Prostate gland (tissue), 2 donors: ENCODE measurements at places on chromosomes 3 and 15.
A peak's percentile ranks its signal among the peaks of the same experiment; 100 is the strongest.

DNA sequence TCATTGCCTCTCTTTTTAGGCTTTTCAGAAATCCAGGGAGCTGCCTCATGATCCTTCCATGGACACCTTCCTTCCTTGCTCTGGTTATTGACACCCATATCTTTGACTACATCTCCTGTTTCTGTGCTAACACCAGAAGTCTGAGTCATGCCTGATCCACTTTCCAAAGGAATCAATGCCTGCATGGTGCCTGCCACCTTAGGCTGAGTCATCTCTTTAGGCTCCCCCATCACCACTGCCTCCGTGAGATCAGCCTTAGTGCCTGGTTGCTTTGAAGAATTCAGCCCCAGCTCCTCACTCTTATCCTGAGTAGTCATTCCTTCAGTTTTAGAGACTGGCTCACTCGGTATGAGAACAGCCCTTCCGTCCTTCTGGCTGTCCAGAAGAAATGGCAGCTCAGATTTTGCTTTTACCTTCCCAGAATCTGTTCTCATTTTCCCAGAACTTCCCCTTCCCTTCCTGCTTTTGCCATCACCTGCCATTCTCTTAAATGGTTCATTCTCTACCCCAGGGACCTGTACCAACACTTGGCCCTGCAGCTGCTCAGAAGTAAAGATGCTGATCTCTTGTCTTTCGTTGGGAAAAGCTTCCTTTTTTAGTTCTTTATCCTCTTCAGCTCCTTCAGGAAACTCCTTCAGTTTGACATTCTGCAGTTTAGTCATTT lies 105.3 kb downstream of the MAP4 start:
- no peak overlapping the region for H3K27ac ChIP-seq
- no peaks in the 10 kb centered on the region for H3K36me3 ChIP-seq
- no peaks in the 10 kb centered on the region for H3K4me1 ChIP-seq
- H3K4me3 ChIP-seq: no peak overlapping the region

DNA sequence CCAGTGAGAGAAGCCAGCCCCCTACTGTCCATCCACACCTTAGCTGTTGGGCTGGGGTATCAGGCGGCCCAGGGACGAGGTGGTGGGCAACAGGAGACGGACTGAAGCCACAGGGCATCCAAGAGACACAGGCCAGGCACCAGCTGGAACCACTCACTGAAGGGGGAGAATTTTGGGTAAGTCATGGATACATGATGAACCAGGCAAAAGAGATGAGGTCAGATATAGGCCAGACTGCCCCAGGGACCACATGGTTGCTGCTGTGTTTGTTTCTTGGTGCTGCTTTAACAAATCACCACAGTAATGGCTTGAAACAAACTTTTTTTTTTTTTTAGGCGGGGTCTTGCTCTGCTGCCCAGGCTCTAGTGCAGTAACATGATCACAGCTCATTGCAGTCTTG lies 66.4 kb downstream of the SEMA5B start:
- H3K36me3 ChIP-seq: no peaks in the 10 kb centered on the region
- H3K4me3 ChIP-seq: no peak overlapping the region
- no peak overlapping the region for H3K27ac ChIP-seq
- no peaks in the 10 kb centered on the region for H3K27me3 ChIP-seq
- no peak for DNase-seq

DNA sequence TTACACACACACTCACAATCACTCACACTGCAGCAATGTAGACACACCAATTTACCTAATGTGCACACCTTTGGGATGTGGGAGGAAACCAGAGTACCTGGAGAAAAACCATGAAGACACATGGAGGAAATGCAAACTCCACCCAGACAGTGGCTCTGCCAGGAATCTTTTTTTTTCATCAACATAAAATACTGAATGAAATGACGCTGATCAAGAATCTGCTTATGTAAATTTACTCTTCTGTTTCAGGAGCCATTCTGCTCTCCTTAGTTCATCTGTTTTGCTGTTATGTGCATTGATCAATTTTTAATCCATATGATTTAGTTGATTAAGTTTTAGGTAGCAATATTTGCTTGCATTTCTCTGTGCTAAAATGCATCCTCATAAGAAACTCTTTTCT lies 414.2 kb upstream of the CCDC54 start:
- H3K4me3 ChIP-seq: no peak overlapping the region
- H3K27me3 ChIP-seq: no peaks in the 10 kb centered on the region
- H3K27ac ChIP-seq: no peak overlapping the region
- peaks cover 6% of the 10 kb centered on the region for H3K4me1 ChIP-seq
- no peaks in the 10 kb centered on the region for H3K36me3 ChIP-seq
- no peak for DNase-seq

- no peak overlapping the region for H3K4me3 ChIP-seq
- no peaks in the 10 kb centered on the region for H3K4me1 ChIP-seq
- DNase-seq: peak; percentile 45
- no peaks in the 10 kb centered on the region for H3K36me3 ChIP-seq
- H3K27ac ChIP-seq: no peak overlapping the region
Measured at GRCh38 chr3:161273589-161274218, 52.6 kb downstream of the NMD3 start.

- no peaks in the 10 kb centered on the region for H3K36me3 ChIP-seq
- H3K27ac ChIP-seq: no peak overlapping the region
- H3K27me3 ChIP-seq: no peaks in the 10 kb centered on the region
- H3K4me3 ChIP-seq: no peak overlapping the region
Measured at GRCh38 chr15:58690703-58691102, 58.8 kb downstream of the ADAM10 start.

DNA sequence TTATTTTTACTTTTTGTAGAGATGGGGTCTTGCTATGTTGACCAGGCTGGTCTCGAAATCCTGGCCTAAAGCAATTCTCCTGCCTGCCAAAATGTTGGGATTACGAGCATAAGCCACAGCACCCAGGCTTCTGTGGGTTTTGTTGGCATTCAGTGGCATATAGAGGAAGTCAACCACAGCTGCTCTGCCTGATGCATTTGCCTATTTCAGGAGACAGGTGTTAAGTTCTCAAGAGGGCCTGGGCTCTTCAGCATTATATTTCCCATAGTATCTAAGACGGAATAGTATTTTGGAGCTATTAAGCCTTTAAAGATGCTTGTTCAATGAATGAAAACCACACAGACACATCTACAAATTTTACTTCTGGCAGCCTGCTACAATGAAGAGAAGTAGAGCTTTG lies 73.5 kb upstream of the CSPG5 start:
- no peak for DNase-seq
- no peaks in the 10 kb centered on the region for H3K27me3 ChIP-seq
- H3K36me3 ChIP-seq: no peaks in the 10 kb centered on the region
- H3K4me3 ChIP-seq: no peak overlapping the region

DNA sequence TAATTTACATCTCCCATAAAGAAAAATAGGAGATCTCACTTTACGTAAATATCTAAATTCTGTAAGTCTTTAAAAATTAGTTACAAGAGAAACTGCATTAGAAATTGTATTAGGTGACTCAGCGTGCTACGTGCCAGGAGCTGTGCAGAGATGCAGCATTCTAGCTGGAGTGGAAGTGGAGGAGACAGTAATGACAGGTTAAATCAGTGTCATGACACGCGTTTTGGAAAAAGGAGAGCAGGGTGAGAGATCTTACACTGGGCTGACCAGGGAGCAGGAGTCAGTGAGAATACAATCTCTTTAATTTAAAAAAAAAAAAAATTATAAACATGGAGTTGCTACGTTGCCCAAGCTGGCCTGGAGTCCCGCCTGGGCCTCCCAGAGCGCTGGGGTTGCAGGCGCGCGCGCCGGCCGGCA lies 635 bp downstream of the TUBGCP5 start:
- no peaks in the 10 kb centered on the region for H3K4me1 ChIP-seq
- peak overlapping the region; percentile 81 for H3K4me3 ChIP-seq
- H3K27me3 ChIP-seq: no peaks in the 10 kb centered on the region
- no peak for DNase-seq

- no peaks in the 10 kb centered on the region for H3K4me1 ChIP-seq
- no peaks in the 10 kb centered on the region for H3K27me3 ChIP-seq
- no peaks in the 10 kb centered on the region for H3K36me3 ChIP-seq
- no peak for DNase-seq
- no peak overlapping the region for H3K27ac ChIP-seq
Measured at GRCh38 chr15:39414201-39414600, 166.7 kb upstream of the THBS1 start.

GRCh38 chr15:48020166-48020565 lies 100.6 kb upstream of the SLC24A5 start:
- H3K27me3 ChIP-seq: no peaks in the 10 kb centered on the region
- no peak for DNase-seq
- H3K36me3 ChIP-seq: no peaks in the 10 kb centered on the region
- no peak overlapping the region for H3K27ac ChIP-seq
- H3K4me1 ChIP-seq: peaks cover 5% of the 10 kb centered on the region
